Central memory CD8-positive, alpha-beta T cell (primary cell): ENCODE measurements at places on chromosomes 16 and 17.
A peak's percentile ranks its signal among the peaks of the same experiment; 100 is the strongest.

- no peaks in the 10 kb centered on the region for H3K4me1 ChIP-seq
- no peak overlapping the region for H3K4me3 ChIP-seq
- peaks cover 27% of the 10 kb centered on the region for H3K27me3 ChIP-seq
- no peaks in the 10 kb centered on the region for H3K36me3 ChIP-seq
- no peak for DNase-seq
- H3K27ac ChIP-seq: no peak overlapping the region
These were observed 457.7 kb upstream of the MAF start for GRCh38 chr16:80058214-80058613.

DNA sequence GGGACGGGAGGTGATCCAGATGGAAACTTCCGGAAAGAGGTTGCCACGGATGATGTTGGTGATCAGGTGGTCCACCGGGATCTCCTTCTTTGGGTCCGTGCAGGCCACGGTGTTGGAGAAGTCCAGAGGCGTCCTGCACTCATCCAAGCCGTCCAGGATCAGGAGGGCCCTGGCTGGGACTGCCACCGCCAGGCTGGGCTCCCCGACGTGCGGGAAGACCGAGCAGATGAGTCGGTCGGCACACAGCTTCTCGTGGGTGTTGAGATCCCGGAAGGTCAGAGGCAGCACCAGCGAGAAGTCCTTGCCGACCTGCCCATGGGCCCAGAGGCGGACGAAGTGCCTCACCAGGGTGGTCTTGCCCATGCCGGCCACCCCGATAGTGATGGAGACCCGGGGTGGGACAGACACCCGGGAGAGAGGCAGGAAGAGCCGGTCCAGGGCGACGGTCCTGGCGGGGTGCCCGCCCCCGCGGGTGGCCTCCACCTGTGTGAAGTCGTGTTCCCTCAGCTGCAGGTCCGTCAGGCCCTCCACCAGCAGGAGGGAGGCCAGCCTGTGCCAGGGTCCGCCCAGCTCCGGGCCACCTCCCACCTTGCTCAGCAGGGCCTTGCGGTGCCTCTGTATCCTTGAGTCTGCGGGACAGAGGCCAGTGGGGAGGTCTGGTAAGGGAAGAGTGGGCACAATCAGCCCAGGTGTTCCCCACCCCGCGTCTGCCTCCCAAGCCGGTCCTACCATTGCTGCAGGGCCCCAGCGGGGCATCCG lies 12.9 kb downstream of the NLRC3 start:
- no peaks in the 10 kb centered on the region for H3K27me3 ChIP-seq
- no peak overlapping the region for H3K4me3 ChIP-seq
- DNase-seq: no peak
- peaks cover 57% of the 10 kb centered on the region for H3K36me3 ChIP-seq
- H3K27ac ChIP-seq: no peak overlapping the region

DNA sequence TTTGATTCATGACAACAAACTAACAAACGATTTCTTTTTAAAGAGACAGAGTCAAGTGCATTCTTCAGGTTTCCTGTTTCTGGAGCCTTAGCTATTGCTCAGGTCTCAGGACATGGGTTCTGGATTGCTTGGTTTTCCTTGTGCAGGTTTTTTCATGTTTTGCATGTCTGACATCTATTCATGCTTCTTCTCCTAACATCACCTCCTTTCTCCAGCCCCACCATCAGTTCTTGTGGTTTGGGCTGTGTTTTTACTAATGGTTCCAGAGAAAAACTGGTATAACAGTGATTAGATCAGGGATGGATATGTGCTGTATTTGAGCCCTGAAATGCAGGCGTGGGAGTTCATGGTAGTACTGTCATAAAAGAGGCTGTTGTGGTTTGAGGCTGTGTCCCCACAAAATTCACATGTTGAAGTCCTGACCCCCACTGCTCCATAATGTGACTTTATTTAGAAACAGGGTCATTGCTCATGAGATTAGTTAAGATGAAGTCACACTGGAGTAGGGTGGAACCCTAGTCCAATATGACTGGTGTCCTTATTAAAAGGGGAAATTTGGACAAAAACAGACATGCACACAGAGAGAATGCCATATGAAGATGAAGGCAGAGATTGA lies 67.9 kb downstream of the IRX6 start:
- H3K4me3 ChIP-seq: no peak overlapping the region
- H3K27me3 ChIP-seq: peaks cover 16% of the 10 kb centered on the region
- no peaks in the 10 kb centered on the region for H3K4me1 ChIP-seq
- no peak for DNase-seq

GRCh38 chr17:36722903-36723263 lies 121.5 kb downstream of the MRM1 start:
- H3K4me3 ChIP-seq: peak overlapping the region; percentile 79
- DNase-seq: no peak
- peaks cover 55% of the 10 kb centered on the region for H3K4me1 ChIP-seq
- H3K36me3 ChIP-seq: peaks cover 1% of the 10 kb centered on the region
- peak overlapping the region; percentile 79 for H3K27ac ChIP-seq
- H3K27me3 ChIP-seq: peaks cover 10% of the 10 kb centered on the region

DNA sequence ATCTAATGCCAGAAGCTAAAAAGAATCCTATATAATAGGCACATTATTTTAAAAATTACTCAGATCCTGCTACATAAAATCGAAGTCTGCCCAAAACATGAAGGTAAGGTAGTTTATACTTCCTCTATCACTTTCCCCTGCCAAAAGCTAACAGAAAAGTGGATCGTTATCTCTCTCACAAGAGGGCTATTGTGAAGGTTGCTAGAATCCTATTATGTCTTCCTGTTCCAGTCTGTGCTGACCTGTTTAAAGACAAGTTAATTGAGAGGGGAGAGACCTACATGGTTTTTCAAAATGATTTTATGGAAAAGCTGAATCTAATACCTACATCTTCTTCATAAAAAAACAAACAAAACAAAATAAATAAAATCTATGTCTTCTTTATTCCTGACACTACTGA lies 1410.9 kb upstream of the CDH8 start:
- H3K4me1 ChIP-seq: no peaks in the 10 kb centered on the region
- no peak overlapping the region for H3K4me3 ChIP-seq
- no peaks in the 10 kb centered on the region for H3K27me3 ChIP-seq
- H3K36me3 ChIP-seq: peaks cover 2% of the 10 kb centered on the region
- no peak for DNase-seq
- no peak overlapping the region for H3K27ac ChIP-seq

GRCh38 chr17:45991341-45991740 lies 7.7 kb upstream of the STH start:
- no peak for DNase-seq
- no peak overlapping the region for H3K27ac ChIP-seq
- H3K36me3 ChIP-seq: peaks cover 2% of the 10 kb centered on the region

DNA sequence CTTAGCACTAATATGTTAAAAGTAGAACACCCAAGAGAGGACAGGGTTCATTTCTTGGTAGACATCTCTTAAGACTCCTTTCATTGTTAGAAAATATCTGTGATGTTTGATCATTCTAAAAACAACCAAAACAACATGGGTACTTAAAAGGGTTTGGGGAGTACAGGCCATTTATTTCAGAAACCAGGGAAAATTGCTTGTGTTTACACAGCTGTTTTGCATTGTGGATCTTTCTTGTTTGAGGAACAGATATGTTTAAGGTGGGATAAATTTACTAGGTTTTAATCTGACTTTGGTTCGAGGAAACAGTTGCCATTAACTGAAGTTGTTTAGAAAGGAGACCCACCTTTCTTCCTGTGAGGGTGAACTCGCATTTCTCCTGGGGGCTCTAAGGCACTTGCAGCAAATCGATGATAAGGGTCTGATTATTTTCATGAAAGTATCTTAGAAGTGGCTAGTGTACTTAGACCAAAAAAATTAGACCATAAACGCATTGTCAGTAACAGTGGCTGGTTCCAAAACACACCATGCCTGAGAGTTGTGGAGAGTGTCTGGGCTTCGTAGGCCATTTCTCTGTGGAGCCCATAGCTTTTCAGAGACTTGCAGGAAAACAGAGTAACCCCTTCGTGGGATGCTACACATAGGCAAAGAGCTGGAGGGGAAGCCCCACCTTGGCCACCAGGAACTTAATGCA lies 17.6 kb downstream of the CLUAP1 start:
- peaks cover 5% of the 10 kb centered on the region for H3K4me1 ChIP-seq
- no peak overlapping the region for H3K4me3 ChIP-seq
- H3K27me3 ChIP-seq: no peaks in the 10 kb centered on the region
- H3K27ac ChIP-seq: no peak overlapping the region
- DNase-seq: no peak
- H3K36me3 ChIP-seq: peaks cover 19% of the 10 kb centered on the region

DNA sequence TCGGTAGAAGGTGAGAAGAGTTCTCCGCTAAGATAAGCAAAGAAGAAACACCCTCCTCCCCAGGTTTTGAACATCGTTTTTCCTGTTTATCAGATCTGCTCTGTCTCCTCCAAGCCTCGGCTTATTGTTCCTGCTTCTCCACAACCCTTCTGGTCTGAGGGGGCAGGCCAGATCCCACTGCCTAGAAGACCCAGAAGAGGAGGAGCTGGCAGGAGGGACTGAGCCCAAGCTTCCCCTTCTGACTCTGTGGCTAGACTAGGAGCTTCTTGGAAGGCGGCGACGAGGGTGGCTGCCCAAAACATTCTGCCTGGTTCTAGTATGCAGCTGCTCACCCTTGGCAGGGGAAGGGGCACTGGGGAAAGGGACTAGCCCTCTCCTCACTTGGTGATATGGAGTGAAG lies 5.2 kb upstream of the HOXB5 start:
- peak overlapping the region; percentile 82 for H3K4me3 ChIP-seq
- H3K36me3 ChIP-seq: peaks cover 15% of the 10 kb centered on the region
- peaks cover 100% of the 10 kb centered on the region for H3K27me3 ChIP-seq
- H3K4me1 ChIP-seq: peaks cover 45% of the 10 kb centered on the region

DNA sequence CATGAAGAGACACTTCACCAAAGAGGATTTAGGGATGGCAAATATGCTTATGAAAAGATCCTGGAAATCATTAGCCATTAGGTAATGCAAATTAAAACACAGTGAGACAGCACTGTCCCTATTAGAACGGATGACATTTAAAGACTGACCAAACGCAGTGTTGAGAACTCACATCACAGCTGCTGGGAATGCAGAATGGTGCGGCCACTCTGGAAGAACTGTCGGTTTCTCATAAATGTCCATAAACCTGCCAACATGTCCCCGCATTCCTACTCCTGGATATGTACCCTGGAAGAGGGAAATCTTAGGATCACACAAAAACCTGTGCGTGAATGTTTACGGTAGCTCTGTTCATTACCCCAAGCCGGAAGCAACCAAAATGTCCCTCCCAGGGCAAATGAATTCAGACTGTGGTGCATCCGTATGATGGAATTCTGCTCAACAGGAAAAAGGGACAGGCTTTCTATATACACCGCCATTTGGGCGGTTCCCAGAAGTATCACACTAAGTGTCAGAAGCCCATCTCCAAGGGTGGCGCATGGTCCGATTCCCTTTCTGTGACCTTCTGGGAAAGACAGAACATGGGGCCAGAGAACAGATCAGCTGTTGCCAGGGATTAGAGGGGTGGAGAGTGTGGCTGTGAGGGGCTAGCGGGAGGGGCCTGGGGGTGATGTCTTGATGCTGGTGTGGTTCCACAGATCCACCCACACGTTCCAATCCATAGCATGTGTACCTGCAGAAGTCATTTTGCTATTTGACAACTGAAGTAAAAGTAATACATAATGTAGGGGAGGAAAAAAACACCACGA lies 197.2 kb upstream of the CHMP6 start:
- H3K4me3 ChIP-seq: no peak overlapping the region
- peaks cover 35% of the 10 kb centered on the region for H3K4me1 ChIP-seq
- H3K27ac ChIP-seq: peak overlapping the region; percentile 23
- no peak for DNase-seq
- H3K36me3 ChIP-seq: peaks cover 22% of the 10 kb centered on the region
- H3K27me3 ChIP-seq: no peaks in the 10 kb centered on the region

GRCh38 chr16:52252680-52253079 lies 294.3 kb downstream of the TOX3 start:
- DNase-seq: no peak
- H3K27me3 ChIP-seq: no peaks in the 10 kb centered on the region
- H3K36me3 ChIP-seq: no peaks in the 10 kb centered on the region
- H3K4me1 ChIP-seq: no peaks in the 10 kb centered on the region
- no peak overlapping the region for H3K27ac ChIP-seq

DNA sequence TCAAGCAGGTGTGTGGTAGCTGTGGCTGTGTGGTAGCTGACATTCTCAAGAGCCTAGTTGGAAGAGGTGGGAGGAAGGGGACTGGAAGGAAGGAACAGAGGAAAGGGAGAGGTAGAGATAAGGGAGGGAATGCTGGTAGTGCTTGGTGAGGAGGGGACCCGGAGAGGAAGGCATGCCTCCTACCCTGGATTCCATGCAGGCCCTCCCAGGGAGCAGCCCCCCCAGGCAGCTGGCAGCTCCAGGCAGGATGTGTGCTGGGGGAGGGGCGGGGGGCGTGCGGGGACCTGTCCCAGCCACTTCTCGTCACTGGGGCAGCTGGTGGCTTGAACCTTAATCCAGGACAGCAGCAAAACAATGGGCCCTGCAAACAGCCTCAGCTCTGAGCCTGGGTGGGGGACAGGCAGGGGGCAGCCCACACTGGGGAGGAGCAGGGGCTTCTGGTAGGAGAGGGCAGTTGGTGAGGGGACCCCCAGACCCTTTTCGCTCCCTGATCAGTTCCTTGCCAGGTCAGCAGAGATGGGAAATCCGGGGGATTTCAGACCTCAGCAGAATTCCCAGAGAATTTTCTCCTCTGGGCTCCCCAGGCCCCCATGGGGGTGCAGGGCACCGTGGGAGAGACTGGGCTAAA lies 27.1 kb downstream of the ARHGAP23 start:
- H3K4me1 ChIP-seq: peaks cover 19% of the 10 kb centered on the region
- H3K36me3 ChIP-seq: peaks cover 5% of the 10 kb centered on the region
- DNase-seq: no peak
- H3K4me3 ChIP-seq: no peak overlapping the region
- H3K27ac ChIP-seq: no peak overlapping the region

- no peaks in the 10 kb centered on the region for H3K27me3 ChIP-seq
- no peak overlapping the region for H3K4me3 ChIP-seq
- H3K4me1 ChIP-seq: no peaks in the 10 kb centered on the region
- peaks cover 65% of the 10 kb centered on the region for H3K36me3 ChIP-seq
These were observed 27.6 kb downstream of the NXPH3 start for GRCh38 chr17:49603238-49603637.

DNA sequence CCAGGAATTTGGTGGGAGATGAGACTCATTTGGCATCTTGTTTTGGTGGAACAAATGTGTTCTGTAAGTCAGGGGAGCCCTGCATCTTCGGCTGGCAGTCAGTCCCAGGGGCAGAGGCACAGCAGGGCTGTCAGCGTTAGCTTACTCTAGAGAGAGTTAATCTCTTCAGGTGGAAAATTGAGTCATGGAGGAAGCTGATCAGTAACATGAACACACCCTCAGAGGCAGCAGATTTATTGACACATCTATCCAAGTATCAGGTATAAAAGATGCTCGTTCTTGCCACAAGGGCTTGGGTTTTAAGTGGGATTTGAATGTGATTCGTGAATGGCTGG lies 55.2 kb downstream of the EPN2 start:
- peaks cover 2% of the 10 kb centered on the region for H3K36me3 ChIP-seq
- no peaks in the 10 kb centered on the region for H3K27me3 ChIP-seq
- H3K4me3 ChIP-seq: no peak overlapping the region
- no peaks in the 10 kb centered on the region for H3K4me1 ChIP-seq
- no peak for DNase-seq

- H3K4me3 ChIP-seq: peak overlapping the region; percentile 29
- no peak for DNase-seq
- H3K27me3 ChIP-seq: no peaks in the 10 kb centered on the region
- H3K4me1 ChIP-seq: peaks cover 12% of the 10 kb centered on the region
- H3K27ac ChIP-seq: no peak overlapping the region
- H3K36me3 ChIP-seq: no peaks in the 10 kb centered on the region
These were observed 12.9 kb downstream of the ZNRF1 start for GRCh38 chr16:75011634-75012307.

- H3K4me1 ChIP-seq: peaks cover 9% of the 10 kb centered on the region
- DNase-seq: no peak
These were observed 23.9 kb upstream of the HEATR6 start for GRCh38 chr17:60102632-60103096.

- peak overlapping the region; percentile 95 for H3K27ac ChIP-seq
- peaks cover 33% of the 10 kb centered on the region for H3K36me3 ChIP-seq
- DNase-seq: peak; percentile 14
- peaks cover 47% of the 10 kb centered on the region for H3K4me1 ChIP-seq
- H3K4me3 ChIP-seq: peak overlapping the region; percentile 87
These were observed 345 bp downstream of the EMC8 start for GRCh38 chr16:85798901-85799496.
